CD4-positive, alpha-beta T cell treated with Interleukin-12 subunit alpha and Interleukin-12 subunit beta, for 1 hour (primary cell): ENCODE measurements at places on chromosomes 2 and 18.
A peak's percentile ranks its signal among the peaks of the same experiment; 100 is the strongest.

GRCh38 chr2:157684940-157685466 lies 56.3 kb upstream of the ACVR1C start:
- no peak for DNase-seq

- no peak for DNase-seq
These were observed 16.9 kb upstream of the TEX44 start for GRCh38 chr2:231575612-231576256.

GRCh38 chr2:11582862-11583752 lies 49.3 kb downstream of the GREB1 start:
- peak; percentile 48 for DNase-seq

- no peak for DNase-seq
These were observed 739.3 kb upstream of the GCFC2 start for GRCh38 chr2:76450024-76450475.

DNA sequence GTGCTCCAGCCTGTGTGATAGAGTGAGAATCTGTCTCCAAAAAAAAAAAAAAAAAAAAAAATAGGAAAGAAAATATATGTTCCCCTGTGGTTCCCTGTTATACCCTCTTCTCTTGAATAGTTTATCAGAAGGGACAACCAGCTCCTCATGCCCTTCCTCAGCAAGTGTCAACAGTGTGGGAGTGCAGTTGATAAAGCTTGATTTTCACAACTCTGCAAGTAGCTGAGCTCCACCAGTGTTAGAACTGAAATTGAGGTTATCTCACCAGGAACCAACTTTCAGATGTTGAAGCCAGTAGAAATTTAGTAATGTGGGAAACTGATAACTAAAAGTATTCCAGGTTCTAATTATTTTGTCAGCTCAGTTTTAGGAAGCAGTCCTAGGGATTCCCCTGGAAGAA lies 25.1 kb downstream of the NEDD4L start:
- no peak for DNase-seq

- DNase-seq: no peak
These were observed 170.8 kb downstream of the FSHR start for GRCh38 chr2:48983551-48983950.

DNA sequence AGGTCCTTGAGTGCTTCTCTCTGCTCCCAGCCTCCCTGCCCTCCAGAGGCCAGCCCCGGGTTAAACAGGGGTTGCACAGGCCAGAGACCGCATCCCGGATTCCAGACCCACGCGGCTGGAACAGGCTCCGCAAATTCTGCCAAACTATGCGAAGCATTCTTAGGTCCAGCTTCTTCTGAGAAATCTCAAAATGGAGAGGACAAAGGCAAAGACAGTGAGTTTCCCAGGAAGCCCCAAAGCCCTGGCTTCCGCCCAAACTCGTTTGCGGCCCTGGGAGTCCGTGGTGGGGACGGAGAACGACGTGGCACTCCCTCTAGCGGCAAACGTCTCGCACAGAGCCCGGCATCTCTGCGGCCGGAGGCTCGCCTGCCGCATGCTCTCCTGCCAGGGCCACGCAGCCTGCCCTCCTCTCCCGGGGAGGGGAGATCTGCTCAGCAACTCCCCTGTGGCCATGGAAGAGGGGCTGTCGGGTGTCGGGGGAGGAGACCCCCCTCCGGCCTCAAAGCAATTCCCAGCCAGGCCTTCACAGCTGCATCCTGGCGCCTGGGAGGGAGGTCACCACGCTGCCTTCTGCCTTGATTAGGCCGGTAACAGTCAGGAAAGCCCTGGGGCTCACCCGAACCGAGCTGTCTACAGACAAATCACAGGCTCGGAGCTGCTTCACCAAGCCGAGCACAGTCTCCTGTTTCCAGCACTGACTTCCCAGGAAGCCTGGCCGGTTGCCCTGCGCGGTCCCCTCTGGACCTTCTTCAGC lies 33.4 kb upstream of the KLHL29 start:
- peak; percentile 27 for DNase-seq
